ENCODE measurements at places on chromosomes 1 and 21. TPM values are rescaled to one million over a fixed set of nuclear protein-coding genes. Genes with fewer than 3 reads are reported as not detected.

Gene RGS18
- total RNA-seq = not detected

Gene SPRR1B
- not detected for total RNA-seq

Gene HCRTR1
- total RNA-seq = under 0.01 TPM

Gene A3GALT2
- total RNA-seq = not detected

Gene GJA4
- total RNA-seq = 45.5 TPM

Gene EFNA3
- total RNA-seq = 0.97 TPM

Gene NEGR1
- total RNA-seq = 3.8 TPM

Gene DMBX1
- not detected for total RNA-seq

Gene KIRREL1
- 41.5 TPM for total RNA-seq

Gene IVL
- not detected for total RNA-seq

Gene SMYD3
- 24.8 TPM for total RNA-seq

Gene SAMSN1
- total RNA-seq = 9.4 TPM

Gene ECM1
- 0.46 TPM for total RNA-seq

Gene RNF11
- 65.0 TPM for total RNA-seq

Gene PARP1
- total RNA-seq = 194 TPM

Gene GCSAML
- not detected for total RNA-seq

Gene FALEC
- not detected for total RNA-seq

Gene NOTCH2NLA
- total RNA-seq = 24.2 TPM

Gene SLC9C2
- not detected for total RNA-seq

Gene FOXO6
- total RNA-seq = 0.32 TPM

Gene FCRL4
- not detected for total RNA-seq

Gene VWA5B1
- total RNA-seq = not detected

Gene OVAAL
- not detected for total RNA-seq

Gene LENEP
- total RNA-seq = not detected

Gene CYP4B1
- total RNA-seq = not detected

Gene CRYAA
- not detected for total RNA-seq

Gene HOOK1
- not detected for total RNA-seq

Gene HUNK
- not detected for total RNA-seq

Gene S100A12
- total RNA-seq = not detected

Gene SMCP
- not detected for total RNA-seq

Gene FCRL1
- total RNA-seq = not detected

Gene EVI5
- total RNA-seq = 34.0 TPM

Gene VSIG8
- total RNA-seq = under 0.01 TPM

Gene MAD2L2
- total RNA-seq = 52.9 TPM

Gene C1orf115
- 15.3 TPM for total RNA-seq

Gene ITPKB
- 21.6 TPM for total RNA-seq

Gene HTR1D
- 0.32 TPM for total RNA-seq

Gene FH
- total RNA-seq = 99.5 TPM

Gene ATP8B2
- total RNA-seq = 95.4 TPM

Gene AKNAD1
- not detected for total RNA-seq

Gene TENT5C
- total RNA-seq = 0.15 TPM

Gene CDA
- total RNA-seq = 0.65 TPM

Gene AMY1B
- not detected for total RNA-seq

Gene TCHHL1
- not detected for total RNA-seq

Gene EPHB2
- total RNA-seq = 50.0 TPM

Gene GJC2
- 0.61 TPM for total RNA-seq

Gene DOCK7
- 26.1 TPM for total RNA-seq

Gene CHI3L1
- 1.5 TPM for total RNA-seq

Gene COL6A1
- 17.8 TPM for total RNA-seq

Gene LIPI
- not detected for total RNA-seq

Gene KCNJ15
- total RNA-seq = 0.32 TPM

Gene MEX3A
- 5.8 TPM for total RNA-seq

Gene SYT2
- not detected for total RNA-seq

Gene G0S2
- total RNA-seq = 1.1 TPM

Gene GADD45A
- total RNA-seq = 54.1 TPM

All from epithelial cell of umbilical artery (primary cell).